Right renal pelvis (tissue), 4 donors: ENCODE measurements at places on chromosomes 5 and 9. TPM values are rescaled to one million over a fixed set of nuclear protein-coding genes. Genes with fewer than 3 reads are reported as not detected.

PSAT1 gene
- 73.2 TPM for polyA plus RNA-seq

INSL4 gene
- polyA plus RNA-seq = not detected

TMEM267 gene
- polyA plus RNA-seq = 20.2 TPM

GABRB2 gene
- polyA plus RNA-seq = 1.9 TPM

DDX4 gene
- 0.10 TPM for polyA plus RNA-seq

SLC45A2 gene
- 0.55 TPM for polyA plus RNA-seq

PCDHGC5 gene
- polyA plus RNA-seq = 0.11 TPM

AIF1L gene
- 402 TPM for polyA plus RNA-seq

STC2 gene
- polyA plus RNA-seq = 1.4 TPM
